Activated CD4-positive, alpha-beta T cell treated with anti-CD3 and anti-CD28 coated beads, Interleukin-2, amount 50 U/mL, for 24 hours (primary cell): ENCODE measurements at places on chromosomes 2 and 18.

- no peak for DNase-seq
These were observed 295.9 kb downstream of the ERBB4 start for GRCh38 chr2:212242724-212243123.

- DNase-seq: no peak
These were observed 56.1 kb downstream of the DYNAP start for GRCh38 chr18:54647176-54647575.

- no peak for DNase-seq
These were observed 24.2 kb upstream of the PTPN4 start for GRCh38 chr2:119735565-119735964.

GRCh38 chr2:105919826-105920225 is 175.1 kb downstream of the NCK2 start:
- no peak for DNase-seq

DNA sequence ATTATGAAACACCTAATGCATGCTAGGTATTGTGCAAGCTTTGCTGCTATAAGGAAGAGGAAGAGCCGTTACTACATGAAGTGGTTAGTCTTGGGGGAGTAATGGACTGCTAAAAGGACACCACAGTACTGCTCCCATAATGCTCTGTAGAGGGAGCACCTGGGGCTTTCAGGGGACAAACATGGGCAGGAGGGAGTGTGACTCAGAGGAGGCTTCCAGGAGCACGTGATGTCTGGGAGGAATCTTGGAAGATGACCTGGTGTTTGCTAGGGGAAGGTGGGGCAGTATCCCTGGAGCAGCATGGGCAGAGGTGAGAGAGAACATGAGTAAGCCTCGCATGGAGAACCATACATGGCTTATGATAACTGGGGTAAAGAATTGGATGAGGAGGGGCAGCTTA is 18.8 kb downstream of the MAPK4 start:
- no peak for DNase-seq

DNA sequence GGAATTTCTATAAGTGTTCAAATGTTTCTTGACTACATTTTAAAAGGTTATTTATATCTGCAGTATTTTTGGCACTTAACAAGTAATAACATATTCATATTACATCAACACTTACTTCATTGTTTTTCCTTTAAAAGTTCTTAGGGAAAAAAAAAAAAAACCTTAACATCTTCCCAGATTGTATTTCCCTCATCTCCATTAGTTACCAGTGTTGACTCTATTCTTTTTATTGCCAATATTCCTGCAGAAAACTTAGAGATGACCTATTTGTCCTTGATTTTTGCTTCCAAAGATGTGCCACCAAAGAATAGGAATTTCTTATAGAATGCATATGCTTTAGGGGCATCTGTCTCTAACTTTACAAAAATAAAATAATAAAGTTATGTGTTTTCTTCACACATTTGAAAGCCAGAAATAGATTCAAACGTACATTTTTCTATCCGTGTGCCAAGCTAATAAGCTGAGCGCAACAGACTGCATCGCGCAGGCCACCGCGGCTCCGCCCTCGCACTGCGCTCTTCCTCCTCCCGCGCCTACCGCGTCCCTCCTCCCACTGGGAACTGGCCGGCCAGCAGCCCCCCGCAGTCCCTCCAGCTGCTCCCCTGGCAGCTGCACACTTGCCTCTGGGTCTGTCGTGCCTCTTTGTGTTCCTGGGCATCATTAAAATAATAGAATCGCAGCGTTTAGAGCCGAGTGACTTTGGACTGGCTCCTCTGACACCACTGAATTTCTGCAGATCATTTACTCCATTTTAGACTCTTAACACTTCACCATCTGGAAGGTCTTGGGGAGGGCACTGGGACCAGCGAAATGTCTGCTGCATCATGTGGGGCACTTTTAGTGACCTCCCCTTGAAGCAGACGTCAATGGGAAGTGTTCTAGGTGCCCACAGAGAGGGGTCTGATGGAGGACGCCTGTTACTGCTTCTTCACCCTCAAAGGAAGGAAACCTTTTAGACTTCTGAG is 21.2 kb upstream of the NAB1 start:
- no peak for DNase-seq

DNA sequence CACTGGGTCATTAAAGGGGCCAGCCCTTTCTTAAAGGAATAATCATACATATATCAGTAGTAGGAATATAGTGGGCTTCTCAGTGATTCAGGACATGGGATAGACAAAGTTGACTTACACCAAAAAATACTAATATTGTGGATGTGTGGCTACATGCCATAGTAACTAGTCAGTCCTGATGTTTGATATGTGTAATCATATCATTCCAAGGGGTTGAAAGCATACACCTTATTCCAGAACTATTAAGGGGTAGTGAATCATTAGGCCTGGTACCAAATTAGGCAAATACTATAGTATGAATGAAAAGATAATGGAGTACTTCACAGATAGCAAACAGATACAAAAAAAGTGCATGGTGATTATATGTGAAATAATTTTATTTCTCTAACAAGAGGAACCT is 814.9 kb upstream of the NRXN1 start:
- no peak for DNase-seq

- DNase-seq: no peak
These were observed 18.7 kb downstream of the RBBP8 start for GRCh38 chr18:22951823-22952222.

- DNase-seq: no peak
These were observed 105.6 kb downstream of the TTC32 start for GRCh38 chr2:19796035-19796695.

DNA sequence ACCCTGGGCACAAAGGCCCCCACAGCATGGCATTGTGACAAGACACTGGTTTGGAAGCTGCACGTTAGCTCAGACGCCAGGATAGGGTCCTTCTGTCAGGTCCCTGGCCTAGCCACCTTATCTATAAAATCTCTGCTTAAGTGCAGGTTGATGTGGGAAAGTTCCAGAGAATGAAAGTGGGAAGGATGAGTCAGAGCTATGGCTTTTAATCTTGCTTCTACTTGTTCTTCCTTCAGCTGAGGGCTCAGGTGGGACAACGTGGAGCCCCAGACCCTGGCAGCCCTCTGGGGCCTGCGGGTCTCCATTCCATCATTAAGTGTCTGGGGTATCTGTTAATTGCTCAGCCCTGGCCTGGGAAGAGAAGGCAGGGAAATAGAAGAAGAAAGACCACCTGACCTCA is 64.5 kb downstream of the CELF4 start:
- DNase-seq: no peak

DNA sequence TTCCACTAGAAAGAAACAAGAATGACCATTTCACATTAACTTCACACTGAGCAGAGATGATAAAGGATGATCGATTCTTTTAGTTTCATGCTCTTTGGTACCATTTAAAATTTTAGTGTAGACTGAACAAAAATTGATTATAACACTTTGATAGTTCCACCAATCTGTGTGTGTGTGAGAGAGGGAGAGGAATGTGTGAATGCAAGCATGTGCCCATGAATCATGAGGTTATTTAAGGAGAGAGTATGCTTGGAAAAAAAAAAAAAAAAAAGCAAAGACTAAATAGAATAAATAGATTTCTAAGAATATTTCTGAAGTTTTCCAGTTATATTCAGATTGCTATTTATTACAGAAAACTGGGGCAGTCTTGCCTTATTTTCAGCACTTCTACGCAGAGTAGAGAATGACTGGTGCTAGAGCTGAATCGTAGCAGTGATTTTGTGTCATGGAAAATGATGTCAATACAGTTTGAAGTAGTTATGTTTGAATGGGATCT is 900.8 kb downstream of the SLC4A3 start:
- no peak for DNase-seq

GRCh38 chr2:49298230-49298629 is 143.9 kb upstream of the FSHR start:
- no peak for DNase-seq

- DNase-seq: no peak
These were observed 281.6 kb upstream of the RGPD4 start for GRCh38 chr2:107545066-107545465.

- no peak for DNase-seq
These were observed 152.6 kb upstream of the EPHA4 start for GRCh38 chr2:221724631-221725203.

- DNase-seq: no peak
These were observed 24.6 kb upstream of the CCNYL1 start for GRCh38 chr2:207686812-207687211.

GRCh38 chr2:217978536-217979150 is 24.2 kb downstream of the TNS1 start:
- no peak for DNase-seq

- no peak for DNase-seq
These were observed 510.5 kb upstream of the TNP1 start for GRCh38 chr2:217370391-217370790.

DNA sequence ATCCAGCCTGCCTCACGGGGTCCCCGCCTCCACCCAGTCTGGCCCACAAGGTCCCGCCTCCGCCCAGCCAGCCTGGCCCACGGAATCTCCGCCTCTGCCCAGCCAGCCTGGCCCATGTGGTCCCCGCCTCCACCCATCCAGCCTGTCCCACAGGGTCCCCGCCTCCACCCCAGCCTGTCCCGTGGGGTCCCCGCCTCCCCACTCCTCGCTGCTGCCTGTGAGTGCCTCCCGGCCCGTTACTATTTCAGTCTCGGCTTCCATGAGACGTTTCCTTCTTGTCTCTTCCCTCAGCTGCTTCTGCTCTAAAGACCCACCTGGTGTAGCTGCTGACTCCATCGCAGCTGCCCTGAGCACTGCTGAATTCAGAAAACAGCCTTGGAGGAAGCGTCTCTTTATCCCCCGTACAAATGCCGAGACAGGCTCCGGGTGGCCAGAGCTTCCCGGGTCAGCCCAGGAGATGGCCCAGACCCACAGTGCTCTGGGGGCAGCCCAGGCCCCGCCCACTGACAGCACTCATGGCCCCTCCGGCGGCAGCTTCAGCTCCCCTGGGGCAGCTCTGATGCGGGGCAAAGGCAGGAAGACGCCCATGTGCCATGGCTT is 69.8 kb downstream of the NFATC1 start:
- DNase-seq: no peak

DNA sequence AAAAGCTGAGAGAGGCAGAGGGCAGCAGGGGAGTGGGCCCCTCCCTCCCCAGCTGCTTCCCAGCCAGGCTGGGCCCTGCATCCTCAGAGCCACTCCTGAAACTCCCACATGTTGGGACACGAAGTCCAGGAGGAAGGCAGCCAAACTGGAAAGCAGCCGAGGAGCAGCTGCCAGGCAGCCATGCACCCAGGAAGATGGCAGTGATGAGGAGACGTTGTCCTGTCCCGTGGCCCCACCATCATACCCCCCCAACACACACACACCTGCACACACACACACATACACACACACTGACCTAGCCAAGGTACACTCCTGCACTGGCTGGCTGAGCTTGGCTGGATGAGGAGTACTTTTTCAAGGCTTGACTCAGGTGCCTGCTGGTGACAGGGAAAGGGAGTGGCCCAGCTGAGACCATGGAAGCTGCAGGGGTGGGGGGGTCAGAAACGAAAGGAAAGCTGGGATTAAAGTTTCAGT is 106.0 kb downstream of the CYP26B1 start:
- no peak for DNase-seq

DNA sequence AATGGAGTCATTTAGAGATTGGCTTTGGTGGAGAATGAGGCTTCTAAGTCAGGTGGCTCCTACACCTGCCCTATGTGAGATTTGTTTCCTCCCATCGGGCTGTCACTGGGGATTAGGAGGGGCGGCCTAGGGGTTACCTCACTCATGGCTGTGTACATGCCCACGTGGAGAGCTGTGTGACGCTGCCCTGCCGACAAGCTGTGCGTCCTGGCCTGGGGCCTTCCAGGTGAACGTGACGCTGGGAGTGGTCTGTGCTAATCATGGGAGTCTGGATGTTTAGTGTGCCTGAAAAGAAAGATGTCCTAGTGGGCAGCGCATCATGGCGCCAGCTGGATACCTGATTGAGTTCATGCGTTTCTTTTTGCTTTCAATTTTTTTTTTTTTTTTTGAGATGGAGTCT is 14.0 kb downstream of the ASB1 start:
- no peak for DNase-seq

DNA sequence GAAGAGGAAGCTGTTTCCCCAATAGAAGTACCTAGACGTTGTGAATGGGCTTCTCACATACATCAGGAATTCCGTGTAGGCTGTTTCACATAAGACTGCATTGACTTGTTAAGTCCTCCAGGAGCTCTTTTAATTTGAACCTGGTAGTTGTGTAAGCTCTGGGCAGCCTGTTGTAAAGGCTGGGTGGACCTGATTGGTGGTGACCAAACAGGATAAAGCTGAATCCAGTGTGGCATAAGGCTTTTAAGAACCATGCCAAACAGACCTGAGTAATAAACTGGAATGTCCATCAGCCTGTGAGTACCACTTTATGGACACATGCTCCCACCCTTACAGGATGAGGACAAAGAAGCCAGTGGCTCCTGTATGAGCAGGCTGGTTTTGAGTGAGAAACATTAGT is 24.1 kb downstream of the RMND5A start:
- no peak for DNase-seq

- DNase-seq: no peak
These were observed 18.7 kb upstream of the IHH start for GRCh38 chr2:219079417-219079816.

GRCh38 chr2:34159901-34160300 is 560.8 kb upstream of the FAM98A start:
- no peak for DNase-seq

- DNase-seq: no peak
These were observed 94.4 kb downstream of the CRIM1 start for GRCh38 chr2:36449943-36450392.

DNA sequence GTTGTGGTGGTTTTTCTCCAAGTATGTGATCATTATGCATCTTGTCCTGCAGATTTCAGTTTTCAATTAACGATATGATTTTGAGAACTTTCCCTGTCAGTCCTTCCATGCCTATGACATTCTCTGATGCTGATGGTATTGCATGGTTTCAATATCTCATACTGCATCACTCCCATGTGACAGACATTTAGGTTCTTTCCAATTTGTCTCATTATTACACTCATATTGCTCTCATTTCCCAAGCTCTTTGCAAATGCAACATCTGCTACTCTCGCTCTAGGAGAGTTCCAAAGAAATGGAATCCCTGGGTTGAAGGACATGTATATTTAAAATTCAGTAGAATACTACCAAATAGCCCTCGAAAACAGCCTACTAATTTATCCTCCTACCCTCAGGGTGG is 125.5 kb downstream of the MARCHF4 start:
- no peak for DNase-seq

GRCh38 chr2:187266645-187267044 is 181.4 kb downstream of the CALCRL start:
- no peak for DNase-seq

DNA sequence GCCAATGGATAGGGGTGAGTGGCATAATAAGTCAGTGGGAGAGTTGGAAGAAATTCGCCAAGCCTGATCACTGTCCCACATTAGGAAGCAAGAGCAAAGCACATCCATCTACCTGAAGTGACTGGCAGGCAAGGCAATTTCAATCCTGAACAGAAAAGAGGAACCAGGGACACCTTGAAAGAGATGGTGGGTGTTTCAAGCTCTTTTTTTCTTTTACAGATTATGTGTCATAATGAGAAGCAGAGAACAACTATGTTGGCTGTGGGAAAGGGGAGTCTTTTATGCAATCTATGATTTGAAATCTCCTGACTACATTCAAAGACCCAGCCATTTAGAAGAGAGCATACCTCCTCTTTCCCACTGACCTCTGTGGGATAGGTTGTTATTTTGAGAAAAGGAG is 63.5 kb downstream of the TGIF1 start:
- DNase-seq: no peak
